ENCODE measurements at places on chromosomes 16 and 17. TPM values are rescaled to one million over a fixed set of nuclear protein-coding genes. Genes with fewer than 3 reads are reported as not detected.

Gene PYDC1
- total RNA-seq: 5.5 TPM

GRCh38 chr17:68634345-68634876 lies 33.2 kb upstream of the FAM20A start:
- DNase-seq: no peak

DNA sequence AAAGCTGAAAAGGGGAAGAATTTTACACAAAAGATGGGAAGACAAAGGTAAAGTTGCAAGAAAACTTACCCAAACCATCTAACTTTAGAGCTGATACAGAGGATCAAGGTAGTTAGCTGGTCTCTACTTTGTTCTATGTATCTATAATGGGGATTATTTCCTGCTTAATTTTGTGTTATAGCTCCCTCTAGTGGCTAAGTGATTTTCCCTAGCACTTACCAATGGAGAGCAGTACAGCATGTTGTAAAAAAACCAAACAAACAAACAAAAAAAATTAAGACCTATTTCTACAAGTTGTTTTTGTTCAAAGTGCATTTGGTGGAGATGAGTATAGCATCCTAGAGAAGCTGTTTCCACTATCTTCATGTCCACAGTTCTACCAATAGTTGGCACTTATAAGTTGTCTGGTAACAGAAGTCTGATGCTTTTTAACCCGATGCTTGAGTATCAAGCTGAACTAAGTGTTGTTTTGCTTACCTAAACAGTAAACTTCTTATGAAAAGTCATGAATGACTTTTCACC lies 7.5 kb downstream of the SRSF1 start:
- peak; percentile 27 for DNase-seq

DNA sequence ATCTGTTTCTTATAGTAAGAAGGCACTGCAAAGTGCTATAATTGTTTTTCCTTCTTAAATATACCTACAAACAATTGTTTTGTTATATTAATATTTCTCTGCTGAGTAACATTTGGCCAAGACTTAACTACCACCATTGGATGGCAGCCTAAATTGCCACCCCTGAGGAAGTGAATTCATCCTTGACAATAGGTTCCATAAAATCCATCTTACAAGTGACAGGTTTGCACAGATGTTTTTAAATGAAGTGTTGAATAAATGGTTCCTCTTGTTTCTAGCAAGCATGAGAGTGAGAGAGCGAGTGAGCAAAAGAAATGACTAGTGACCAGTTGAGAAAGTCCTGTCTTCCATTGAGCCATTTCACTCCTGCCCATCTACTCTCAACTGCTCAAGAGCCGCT lies 8.3 kb upstream of the MPHOSPH6 start:
- no peak for DNase-seq

Gene GINS3
- total RNA-seq: 5.7 TPM

DNA sequence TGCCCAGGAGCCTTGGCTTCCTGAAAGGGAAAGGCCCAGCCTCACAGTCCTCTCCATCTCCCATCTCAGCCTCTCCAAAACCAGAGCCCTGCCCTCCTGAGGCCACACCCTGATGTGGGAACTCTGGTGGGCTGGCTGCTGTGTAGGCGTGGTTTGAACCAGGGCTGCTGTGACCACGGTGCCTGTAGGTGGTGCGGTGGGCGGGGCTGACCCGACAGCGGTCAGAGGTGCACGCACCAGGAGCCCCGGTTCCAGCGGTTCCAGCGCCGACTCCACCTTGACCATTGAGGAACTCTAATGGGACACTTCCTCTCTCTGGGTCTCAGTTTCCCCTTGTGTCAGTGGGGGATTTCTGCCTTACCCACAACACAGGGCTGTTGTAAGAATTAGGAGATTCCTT lies 2.4 kb downstream of the RAP1GAP2 start:
- no peak for DNase-seq

Gene DNASE1L2
- 0.44 TPM for total RNA-seq

Gene PERCC1
- not detected for total RNA-seq

DNA sequence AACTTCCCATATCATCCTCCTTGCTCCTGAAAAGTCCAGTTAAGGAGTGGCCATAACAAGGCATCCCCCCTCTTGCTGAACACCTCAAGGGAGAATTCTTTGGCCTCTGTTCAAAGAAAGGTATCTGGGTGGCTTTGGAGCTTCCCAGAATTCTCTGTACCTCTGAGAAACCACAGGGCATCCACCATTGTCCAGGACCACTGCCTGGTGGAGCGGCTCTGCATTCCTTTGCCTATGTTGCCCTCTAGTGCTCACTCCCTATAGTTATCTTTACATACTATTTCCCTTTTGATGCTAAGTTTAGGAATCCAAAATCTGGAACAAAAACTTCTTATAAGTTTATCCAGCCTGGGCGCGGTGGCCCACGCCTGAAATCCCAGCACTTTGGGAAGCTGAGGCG lies 30.3 kb downstream of the CHD9NB start:
- DNase-seq: no peak

Gene GAST
- not detected for total RNA-seq

GRCh38 chr16:88069397-88070168 lies 118.3 kb downstream of the BANP start:
- DNase-seq: no peak

- no peak for DNase-seq
Measured at GRCh38 chr17:4389079-4389478, 22.6 kb upstream of the UBE2G1 start.

Gene KRTAP16-1
- not detected for total RNA-seq

DNA sequence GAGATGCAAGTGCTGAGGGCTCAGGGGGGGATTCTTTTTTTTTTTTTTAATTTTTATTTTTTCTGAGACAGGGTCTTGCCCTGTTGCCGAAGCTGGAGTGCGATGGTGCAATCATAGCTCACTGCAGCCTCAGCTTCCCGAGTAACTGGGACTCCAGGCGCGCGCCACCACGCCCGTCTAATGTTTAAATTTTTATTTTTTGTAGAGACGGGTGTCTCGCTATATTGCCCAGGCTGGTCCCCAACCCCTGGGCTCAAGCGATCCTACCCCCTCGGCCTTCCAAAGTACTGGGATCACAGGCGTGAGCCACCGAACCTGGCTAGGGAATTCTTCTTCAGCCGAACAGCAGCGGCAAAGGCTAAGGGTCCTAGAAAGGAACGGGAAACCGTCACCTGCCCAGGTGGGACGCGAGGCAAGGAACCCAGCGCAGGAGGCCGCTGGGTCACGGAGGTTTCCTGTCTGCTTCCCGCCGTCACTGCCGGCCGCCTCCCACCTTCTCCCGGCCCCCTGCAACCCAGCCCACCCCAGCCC lies 13.3 kb upstream of the OR1F1 start:
- DNase-seq: no peak

GRCh38 chr16:71490361-71490760 lies 1.2 kb upstream of the ZNF19 start:
- no peak for DNase-seq

- no peak for DNase-seq
Measured at GRCh38 chr16:3131755-3132377, 3.0 kb upstream of the ZNF213 start.

- DNase-seq: peak; percentile 15
Measured at GRCh38 chr17:30236766-30237165, 1.3 kb upstream of the SLC6A4 start.

GRCh38 chr16:84647828-84648594 lies at the start of gene KLHL36:
Gene KLHL36 (plus strand): TSS chr16:84648511. CDS start chr16:84650868, 2,357 bp downstream.
- DNase-seq: peak; percentile 52

- DNase-seq: no peak
Measured at GRCh38 chr16:17804857-17805256, 334.1 kb upstream of the XYLT1 start.

Gene RABEP1
- 61.8 TPM for total RNA-seq

Gene CNTNAP1
- total RNA-seq: 6.3 TPM

Gene C16orf54
- total RNA-seq: 0.20 TPM

GRCh38 chr17:49821916-49822315 lies 26.0 kb downstream of the TAC4 start:
- DNase-seq: no peak

DNA sequence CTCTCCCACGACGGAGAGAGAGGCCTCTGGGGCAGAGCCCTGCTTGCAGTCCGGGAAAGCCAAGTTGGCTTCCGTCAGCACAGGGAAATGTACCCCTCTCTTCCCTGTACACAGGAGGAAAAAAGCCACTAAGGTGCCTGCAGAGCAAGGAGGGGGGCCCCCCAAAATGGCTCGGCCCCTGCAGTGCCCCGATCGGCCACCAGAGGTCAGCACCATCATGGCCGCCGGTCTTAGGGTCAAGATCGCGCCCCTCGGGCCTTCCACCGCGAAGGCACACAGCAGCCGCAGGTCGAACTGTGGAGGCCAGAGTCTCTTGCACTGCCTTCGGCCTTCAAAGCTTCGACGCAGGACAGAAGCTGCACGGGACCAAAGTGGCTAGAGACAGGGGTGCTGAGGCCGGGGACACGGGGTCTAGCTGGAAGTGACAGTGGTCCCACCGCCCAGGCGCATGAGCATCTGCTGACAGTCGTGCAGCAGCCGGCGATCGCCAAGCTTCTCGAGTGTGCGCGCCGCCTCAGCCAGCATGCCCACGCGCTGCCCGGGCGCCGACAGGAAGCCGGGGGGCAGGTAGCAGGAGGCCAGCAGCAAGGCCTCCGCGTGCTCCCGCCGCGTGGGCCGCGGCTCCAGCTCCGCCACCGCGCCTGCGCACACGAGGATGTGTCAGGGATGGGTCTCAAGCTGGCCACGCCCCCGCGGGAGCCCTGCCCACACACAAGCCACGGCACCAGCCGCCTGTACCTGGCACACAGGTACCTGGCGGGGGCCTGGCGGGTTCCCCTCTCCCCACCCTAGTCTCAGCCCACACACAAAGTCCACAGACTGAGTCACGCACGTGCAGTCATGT lies 24.4 kb downstream of the SREBF1 start:
- DNase-seq: peak; percentile 69

DNA sequence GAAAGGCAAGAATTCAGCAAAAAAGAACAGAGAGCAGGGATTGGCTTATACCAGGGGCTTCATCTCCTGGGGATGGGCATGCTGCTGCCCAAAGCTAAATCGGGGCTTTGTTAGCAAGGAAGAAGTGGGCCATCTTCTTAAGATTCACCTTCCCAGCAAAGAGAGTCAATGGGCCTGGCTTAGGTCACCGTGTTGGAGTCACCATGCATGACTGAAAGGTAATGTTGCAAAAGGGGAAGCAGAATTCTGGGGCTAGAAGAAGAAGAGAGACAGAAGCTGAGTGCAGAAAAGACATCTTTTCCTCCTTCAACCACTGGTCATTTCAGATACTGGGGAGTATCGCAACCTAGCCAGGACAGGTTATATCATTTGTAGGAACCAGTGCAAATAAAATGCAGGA lies 76.3 kb upstream of the KIFC3 start:
- DNase-seq: no peak

DNA sequence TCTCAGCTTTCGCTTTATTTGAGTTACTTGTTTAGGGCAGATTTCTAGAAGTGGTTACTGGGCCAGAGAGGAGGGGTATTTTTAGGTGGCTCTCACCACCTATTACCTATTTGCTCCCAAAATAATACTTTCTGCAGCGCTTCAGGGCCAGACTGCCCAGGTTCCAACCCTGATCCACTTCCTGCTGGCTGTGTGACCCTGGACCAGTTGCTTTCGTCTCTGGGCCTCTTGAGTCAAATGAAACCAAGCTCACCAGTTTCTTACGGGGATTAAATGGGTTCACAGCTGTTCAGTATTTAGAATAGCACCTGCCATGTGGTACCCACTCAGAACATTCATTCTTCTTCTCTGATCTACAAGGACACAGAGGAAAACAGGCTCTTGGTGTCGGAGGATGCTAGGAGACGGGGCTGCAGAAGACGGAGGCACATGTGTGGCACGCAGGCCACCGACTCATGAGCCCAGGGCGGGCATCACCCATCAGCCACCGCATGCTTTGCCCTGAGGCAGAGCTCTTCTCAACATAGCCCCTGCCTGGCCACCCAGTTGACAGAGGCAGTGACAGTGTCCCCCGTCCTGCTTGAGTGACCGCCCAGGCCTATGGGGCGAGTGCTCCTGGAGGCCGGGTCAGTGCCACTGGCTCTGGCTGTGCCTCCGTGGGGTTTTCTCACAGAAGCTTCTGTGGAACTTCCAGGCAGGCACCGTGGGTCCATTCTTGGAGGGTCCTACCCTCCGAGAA lies 149.0 kb upstream of the PLCG2 start:
- no peak for DNase-seq

DNA sequence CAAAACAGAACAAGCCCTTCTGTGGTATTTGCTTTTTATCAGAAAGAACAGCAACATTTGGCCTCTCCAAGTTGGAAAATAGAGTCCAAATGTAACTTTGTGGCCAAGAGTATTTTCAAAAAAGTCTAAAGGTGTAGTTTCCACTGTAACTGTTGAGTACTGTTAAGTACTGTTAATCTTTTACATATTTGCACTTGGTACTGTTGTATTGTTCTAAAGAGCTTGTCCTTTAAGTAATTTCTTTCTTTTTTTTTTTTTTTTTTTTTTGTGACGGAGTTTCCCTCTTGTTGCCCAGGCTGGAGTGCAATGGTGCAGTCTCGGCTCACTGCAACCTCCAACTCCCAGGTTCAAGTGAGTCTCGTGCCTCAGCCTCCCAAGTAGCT lies 21.5 kb downstream of the LDAF1 start:
- DNase-seq: no peak

DNA sequence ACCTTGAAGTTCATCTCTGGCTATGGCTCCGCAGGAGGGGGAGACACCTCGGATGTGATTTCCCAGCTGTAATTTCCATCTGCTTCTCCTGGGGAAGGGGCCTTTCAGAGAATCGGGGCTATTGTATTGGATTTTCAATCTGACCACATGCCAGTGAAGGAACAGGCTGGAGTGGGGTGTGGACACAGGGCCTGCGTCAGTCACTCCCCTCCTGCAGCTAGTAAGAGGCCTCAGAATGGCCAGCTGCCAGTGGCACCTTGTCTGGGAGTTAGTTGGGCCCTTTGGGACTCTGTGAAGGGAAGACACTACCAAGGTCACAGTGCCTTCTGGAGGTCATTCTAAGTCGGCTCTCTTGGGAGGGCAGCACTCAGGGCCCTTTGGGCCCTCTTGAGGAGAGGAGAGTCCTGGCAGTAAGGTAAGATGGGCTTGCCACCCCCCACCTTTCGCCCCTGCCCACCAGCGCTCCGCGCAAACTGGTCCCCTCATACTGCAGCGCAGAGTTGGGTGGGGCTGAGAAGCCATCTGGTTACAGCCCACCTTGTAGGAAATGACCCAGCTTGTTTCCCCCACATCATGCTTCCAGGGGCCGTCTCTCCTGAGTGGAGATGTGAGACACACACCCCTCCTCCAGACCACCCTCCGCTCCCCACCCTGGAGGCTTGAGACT lies 5.4 kb downstream of the NXPH3 start:
- DNase-seq: no peak

Gene GJC1
- total RNA-seq: 18.6 TPM

- no peak for DNase-seq
Measured at GRCh38 chr17:15744074-15744676, 12.1 kb downstream of the TBC1D26 start.

- DNase-seq: peak; percentile 68
Measured at GRCh38 chr16:57863434-57864160, 61.3 kb upstream of the KIFC3 start.
